ENCODE measurements at places on chromosomes 6 and 20.
A peak's percentile ranks its signal among the peaks of the same experiment; 100 is the strongest.

DNA sequence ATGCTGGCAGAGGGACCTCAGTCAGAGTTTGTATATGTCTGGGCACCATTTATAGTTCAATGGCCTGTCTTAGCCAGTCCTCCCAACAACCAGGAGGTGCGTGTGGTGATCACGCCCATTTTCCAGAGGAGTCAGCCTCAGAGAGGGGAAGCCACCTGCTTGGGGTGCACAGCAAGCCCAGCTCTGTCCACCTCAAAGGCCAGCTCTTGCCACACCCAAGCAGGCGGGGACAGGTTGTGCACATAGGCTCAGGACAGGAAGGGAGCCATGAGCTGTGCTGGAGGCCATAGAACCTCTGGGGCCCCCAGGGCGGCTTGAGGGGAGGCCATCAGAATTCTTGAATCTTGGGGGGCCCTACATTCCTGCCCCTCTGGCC is 61.2 kb downstream of the DLGAP4 start:
- no peak for DNase-seq

DNA sequence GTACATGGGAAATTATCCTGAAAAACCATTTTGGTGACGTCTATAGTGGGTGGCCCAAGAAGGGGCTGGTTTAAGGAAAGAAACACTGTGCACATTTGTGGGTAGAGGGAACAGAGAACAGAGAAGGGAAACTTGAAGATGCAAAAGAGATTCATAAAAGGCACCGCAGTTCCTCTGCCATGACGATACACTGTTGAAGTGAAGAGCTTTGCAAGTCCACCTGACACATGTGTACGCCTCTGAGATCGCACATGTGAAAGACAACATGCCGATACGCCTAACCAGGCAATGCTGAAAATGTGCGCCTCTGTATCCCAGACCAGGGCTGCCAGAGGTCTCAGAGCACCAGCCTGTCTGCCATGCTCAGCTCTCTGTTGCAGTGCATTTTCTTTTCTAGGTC is 180.9 kb downstream of the KIF16B start:
- no peak for DNase-seq

- DNase-seq = peak; percentile 41
These were observed 738.4 kb downstream of the KIF16B start for GRCh38 chr20:15834857-15835256.

GRCh38 chr6:100892693-100893092 is 11.6 kb upstream of the ASCC3 start:
- DNase-seq = no peak

- DNase-seq = no peak
These were observed 24.9 kb downstream of the CHRNA4 start for GRCh38 chr20:63336232-63336752.

GRCh38 chr20:2701671-2702081 is 9.1 kb downstream of the EBF4 start:
- no peak for DNase-seq

DNA sequence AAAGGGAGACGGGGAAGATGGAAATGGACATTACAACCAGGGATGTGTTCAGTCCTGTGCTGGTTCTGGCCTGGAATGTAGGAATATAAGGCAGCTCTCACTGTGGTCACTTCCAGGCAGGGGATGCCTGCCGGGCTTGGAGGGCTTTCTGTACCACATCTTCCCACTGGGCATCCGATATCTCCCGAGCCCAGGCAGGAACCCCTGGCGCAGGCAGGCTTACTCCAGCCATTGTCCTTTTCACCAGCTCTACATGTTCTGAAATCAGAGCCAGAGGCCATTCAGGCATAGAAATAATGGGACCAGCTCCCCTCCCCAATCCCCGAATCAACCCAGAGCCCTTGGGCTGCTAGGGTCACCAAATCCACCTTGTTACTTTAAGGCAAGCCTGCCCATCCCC is 1.4 kb downstream of the MEA1 start:
- DNase-seq = no peak

- DNase-seq = no peak
These were observed 76.2 kb downstream of the TCP11 start for GRCh38 chr6:35064757-35065440.

GRCh38 chr20:9298906-9299305 is 215.5 kb upstream of the LAMP5 start:
- no peak for DNase-seq

DNA sequence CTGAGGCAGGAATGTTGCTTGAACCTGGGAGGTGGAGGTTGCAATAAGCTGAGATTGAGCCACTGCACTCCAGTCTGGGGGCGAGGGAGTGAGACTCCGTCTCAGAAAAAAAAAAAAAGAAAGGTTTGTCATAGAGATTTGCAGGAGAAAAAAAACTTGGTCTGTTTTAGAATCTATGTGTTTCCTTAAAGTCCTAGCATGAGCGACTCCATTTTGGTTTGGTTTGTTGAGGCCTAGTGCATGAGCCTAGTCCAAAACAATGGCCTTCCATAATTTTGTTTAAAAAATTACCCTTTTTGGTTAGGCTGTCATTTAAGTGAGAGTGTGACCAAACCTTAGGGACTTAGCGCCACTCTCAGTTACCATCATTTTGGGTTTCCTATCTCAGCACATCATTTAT is 8.2 kb upstream of the GNMT start:
- no peak for DNase-seq

DNA sequence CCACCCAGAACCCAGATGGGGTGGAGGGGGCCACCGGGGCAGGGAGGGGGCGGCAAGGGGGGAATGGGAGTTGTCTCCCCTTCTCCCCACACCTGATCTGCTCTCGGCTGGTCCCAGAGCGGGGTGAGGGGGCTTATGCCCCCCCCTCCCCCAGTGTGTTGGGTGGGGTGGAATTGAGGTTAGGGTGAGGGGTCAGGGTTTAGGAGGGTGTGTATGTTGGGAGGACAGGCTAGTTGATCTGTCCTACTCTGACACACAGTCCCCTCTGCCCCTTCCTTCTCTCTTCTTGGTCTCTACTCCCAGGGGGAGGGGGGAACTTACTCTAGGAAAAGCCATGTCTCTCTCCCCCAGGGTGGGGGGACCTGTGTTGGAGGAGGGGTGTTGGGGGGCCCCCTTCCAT is 1.9 kb upstream of the ZBTB9 start:
- DNase-seq = no peak

DNA sequence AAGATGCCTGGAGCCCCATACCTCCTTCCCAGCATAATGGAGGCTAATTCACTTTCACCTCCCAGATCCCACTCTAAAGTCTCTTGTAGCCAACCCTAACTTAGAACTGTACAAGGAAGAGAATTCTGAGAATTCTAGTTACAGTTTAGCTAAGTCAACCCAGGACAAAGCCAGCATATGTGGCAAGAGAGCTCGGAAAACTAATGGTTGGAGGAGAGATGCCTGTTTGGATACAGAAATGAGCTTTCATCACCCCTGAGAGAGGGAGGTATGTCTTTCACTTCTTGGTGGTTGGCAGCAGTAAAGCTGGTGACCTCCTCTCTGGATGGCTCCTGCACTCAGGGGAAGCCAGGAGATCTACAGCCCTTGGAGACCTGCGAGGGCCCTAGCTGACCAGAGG is 252.6 kb upstream of the SUPT3H start:
- no peak for DNase-seq

DNA sequence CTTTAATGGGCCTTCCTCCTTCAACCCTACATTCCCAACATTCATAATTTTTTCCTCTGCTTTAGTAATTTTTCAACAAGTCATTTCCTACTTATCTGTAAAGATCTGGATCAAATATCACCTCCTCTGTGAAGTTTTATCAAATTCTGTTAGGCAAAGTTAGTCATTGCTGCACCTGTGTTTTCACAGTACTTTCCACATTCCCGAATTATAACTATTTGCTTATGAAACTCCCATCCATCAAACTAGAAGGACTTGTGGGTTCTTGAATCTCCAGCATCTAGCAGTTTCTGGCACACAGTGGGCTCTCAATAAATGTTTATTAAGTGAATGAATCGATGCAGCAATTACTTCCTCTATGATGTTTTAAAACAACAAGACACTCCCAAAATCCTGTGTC is 257.6 kb downstream of the HDGFL1 start:
- no peak for DNase-seq

GRCh38 chr20:35297155-35297554 is 4.9 kb upstream of the FAM83C start:
- no peak for DNase-seq

GRCh38 chr20:49809803-49810359 is 2.7 kb upstream of the SLC9A8 start:
- DNase-seq = no peak

GRCh38 chr6:160198606-160199211 is 59.9 kb downstream of the SLC22A2 start:
- no peak for DNase-seq

DNA sequence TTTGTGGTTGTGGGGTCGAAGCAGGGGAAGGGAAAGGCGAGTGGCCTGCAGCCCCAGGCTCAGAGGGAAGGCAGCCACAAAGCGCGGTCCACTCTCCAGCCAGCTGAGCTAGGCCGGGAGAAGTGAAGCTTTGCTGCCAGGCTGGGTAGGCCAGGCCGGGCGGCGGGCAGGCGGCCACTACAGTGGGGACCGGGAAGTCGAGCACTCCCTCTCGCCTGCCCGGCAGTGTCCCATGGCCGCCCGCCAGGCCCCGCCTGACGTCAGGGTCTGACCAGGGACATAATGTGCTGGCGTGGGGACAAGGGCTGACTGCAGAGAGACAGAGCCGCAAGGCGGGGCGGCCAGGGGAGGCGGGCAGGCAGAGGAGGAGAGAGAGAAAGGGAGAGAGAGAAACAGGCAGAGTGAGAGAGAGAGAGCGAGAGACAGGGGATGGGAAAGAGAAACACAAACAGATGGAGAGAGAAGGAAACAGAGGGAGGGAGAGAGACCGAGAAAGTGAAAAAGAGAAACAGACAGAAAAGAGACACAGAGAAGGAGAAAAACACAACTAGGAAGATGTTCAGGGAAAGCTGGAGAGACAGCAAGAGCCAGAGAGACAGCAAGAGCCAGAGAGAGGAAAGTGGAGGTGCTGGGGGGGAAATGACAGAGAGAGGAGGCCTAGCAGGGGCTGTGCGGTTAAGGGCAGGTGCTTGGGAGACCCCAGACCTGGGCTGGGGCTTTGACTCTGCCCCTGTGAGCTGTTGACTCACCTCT is 94.5 kb upstream of the PTPN1 start:
- DNase-seq = no peak

DNA sequence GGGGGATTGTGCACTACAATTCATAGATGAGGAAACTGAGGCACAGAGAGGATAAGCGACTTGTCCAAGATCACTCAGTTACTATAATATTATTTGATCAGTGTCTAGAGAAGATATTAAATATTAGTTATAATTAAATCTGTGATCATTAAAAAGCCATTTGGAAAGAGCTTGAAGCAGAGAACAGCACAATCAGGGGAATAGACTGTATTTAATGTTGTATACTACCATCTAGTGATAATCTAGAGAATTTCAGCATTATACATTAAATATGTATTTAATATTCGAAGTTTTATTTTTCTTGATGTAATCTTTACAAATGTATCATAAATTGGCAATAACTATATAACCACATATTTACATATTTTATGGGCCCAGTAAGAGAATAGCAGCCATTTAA is 20.1 kb upstream of the MTCL3 start:
- DNase-seq = no peak

DNA sequence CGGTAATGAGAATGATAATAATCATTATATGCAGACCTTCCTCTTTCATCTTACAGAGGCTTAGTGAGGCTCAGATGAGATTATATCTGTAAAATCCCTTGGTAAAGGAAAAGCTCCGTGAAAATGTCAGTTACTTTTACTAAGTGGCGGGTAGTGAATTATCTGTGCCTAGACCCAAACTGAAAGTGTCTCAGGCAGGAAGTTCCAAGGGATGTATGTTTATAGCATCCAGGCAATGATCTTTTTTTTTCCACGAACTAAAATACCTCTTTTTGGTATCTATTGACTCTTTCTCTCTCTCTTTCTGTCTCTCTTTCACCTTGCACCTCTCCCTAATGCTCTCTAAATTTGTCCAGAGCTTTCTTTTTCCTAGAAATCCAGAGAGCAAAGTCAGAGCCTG is 5.0 kb downstream of the TCF21 start:
- no peak for DNase-seq

- DNase-seq = no peak
These were observed 1.1 kb upstream of the SLC44A4 start for GRCh38 chr6:31879901-31880300.

DNA sequence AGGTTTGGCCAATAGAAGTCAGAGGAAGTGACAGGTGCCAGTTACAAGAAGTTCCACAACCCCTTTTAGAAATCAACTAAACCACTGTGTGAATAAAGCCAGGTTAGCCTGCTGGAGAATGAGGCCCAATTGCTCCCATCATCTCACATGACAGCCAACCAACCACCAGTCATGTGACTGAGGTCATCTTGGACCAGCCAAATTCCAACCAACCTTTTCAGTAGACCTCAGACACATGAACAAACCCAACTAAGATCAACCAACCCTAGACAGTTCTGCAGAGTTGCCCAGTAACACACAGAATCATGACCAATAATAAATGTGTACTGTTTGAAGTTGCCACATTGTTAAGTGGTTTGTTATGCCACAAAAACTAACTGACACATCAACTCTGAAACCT is 44.6 kb upstream of the GGTLC1 start:
- no peak for DNase-seq

DNA sequence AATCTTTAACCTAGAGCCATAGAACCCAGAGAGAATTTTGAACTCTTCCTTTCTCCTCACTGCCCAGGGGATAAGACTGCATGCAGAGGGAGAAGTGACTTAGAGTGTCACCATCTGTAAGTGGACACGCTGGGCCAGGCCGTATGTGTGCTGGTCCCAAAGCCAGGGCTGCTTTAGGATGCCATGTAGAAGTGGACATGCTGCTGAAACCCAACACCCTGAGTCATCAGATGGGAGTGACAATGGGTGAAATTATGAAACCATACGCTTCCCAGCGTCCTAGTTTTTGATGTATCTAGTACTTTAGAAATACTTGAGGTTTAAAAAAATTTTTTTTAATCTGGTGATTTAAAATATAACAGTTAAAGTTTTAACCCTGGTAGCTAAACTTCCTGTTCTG is 191.1 kb downstream of the FNDC1 start:
- no peak for DNase-seq

DNA sequence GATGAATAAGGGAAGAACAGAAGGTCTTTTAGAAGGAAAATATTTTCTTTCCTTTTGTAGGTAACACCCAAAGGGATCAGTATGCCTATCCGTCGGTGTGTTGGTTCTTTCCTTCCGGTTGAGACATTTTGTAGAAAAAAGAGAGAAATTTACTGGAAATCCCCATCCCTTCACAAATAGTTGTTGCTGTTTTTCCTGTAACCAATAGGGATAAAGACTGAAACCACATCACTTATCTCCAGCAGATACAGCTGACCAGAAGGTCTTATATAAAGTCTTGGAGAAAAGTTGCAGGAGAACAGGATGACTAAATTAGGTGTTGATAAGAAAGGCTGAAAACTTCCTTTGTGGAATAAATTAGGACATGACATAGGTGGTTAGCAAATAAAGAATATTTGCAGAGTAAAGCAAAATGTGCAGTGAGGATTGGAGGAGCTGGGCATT is 14.8 kb upstream of the HLA-DRB1 start:
- DNase-seq = no peak
